ENCODE measurements at places on chromosomes 5 and 9. TPM values are rescaled to one million over a fixed set of nuclear protein-coding genes. Genes with fewer than 3 reads are reported as not detected.

The PCDHB11 gene
- polyA plus RNA-seq = 3.7 TPM

The SLC6A19 gene
- polyA plus RNA-seq = not detected

The TRPM6 gene
- polyA plus RNA-seq = not detected

The SNCB gene
- polyA plus RNA-seq = 12.5 TPM

The MRPS30 gene
- 52.5 TPM for polyA plus RNA-seq

The IQGAP2 gene
- polyA plus RNA-seq = 4.0 TPM

The COL15A1 gene
- polyA plus RNA-seq = 3.4 TPM

The ZNF608 gene
- 32.4 TPM for polyA plus RNA-seq

The SH3GL2 gene
- polyA plus RNA-seq = 13.5 TPM

The CARTPT gene
- not detected for polyA plus RNA-seq

The CCL27 gene
- 2.9 TPM for polyA plus RNA-seq

The FBP2 gene
- polyA plus RNA-seq = not detected

The TOR1B gene
- polyA plus RNA-seq = 52.2 TPM

The WWC1 gene
- polyA plus RNA-seq = 0.97 TPM

The BRD9 gene
- 51.3 TPM for polyA plus RNA-seq

The ELOVL7 gene
- 2.7 TPM for polyA plus RNA-seq

The ANKRD18B gene
- 2.2 TPM for polyA plus RNA-seq

The SLC9A3 gene
- polyA plus RNA-seq = 3.0 TPM

The LMNB1 gene
- polyA plus RNA-seq = 91.0 TPM

The THOC3 gene
- polyA plus RNA-seq = 50.3 TPM

The OR1L6 gene
- polyA plus RNA-seq = not detected

The SLC4A9 gene
- not detected for polyA plus RNA-seq

The TRAPPC13 gene
- 80.3 TPM for polyA plus RNA-seq

The OBP2B gene
- not detected for polyA plus RNA-seq

The PLAC8L1 gene
- 1.2 TPM for polyA plus RNA-seq

The LCN15 gene
- not detected for polyA plus RNA-seq

The CYLC2 gene
- polyA plus RNA-seq = not detected

The FUBP3 gene
- polyA plus RNA-seq = 70.5 TPM

The PCDHGA12 gene
- 0.56 TPM for polyA plus RNA-seq

The SLCO4C1 gene
- 0.12 TPM for polyA plus RNA-seq

The LCN6 gene
- polyA plus RNA-seq = not detected

The NR2F1 gene
- polyA plus RNA-seq = 2.3 TPM

The TMEM252 gene
- not detected for polyA plus RNA-seq

The PCDHB8 gene
- polyA plus RNA-seq = 0.81 TPM

The PSD2 gene
- polyA plus RNA-seq = 33.4 TPM

The PCDHB7 gene
- polyA plus RNA-seq = 2.1 TPM

The BNC2 gene
- polyA plus RNA-seq = 1.2 TPM

The FAM221B gene
- polyA plus RNA-seq = not detected
